ENCODE measurements at places on chromosomes 1 and 21.

DNA sequence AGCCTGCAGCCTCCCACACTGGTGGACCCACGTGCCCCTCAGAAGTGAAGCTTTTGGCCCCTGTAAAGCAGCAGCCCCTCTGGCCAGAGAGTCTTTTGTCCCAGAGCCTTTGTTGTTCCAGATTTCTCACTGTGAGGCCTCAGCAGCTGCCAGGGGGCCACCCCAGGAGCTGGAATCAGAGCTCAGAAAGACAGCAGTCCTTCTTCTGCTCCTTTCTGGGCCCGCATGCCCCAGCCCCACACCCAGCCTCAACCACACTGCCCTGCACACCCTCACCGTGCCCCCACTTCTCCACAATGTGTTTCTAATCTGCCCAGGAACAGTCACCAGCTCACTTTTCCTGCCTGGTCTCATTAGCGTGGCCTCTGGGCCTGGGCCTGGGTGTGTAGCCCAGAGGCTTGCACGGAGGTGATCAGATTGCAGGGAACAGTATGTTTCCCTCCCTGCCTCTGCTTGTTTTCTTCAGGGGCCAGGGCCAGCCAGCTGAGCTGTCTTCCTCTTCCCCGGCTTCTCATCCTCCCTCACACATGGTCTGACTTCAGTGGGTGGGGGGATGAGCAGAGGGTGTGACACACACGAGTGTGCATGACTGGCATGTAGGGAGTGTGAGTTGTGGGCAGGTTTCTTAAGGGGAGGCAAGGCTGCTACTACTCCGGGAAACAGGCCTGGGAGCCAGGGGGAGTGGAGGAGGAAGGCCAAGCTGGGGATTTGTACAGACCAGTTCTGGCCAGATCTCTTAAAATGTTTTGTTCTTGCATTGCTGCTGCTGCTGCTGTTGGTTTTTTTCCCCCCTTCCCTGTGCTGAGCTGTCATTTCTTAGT lies 82.5 kb upstream of the ZNF648 start:
- DNase-seq: no peak

- no peak for DNase-seq
Observed at GRCh38 chr1:158013840-158014730, 20.6 kb downstream of the KIRREL1 start.

DNA sequence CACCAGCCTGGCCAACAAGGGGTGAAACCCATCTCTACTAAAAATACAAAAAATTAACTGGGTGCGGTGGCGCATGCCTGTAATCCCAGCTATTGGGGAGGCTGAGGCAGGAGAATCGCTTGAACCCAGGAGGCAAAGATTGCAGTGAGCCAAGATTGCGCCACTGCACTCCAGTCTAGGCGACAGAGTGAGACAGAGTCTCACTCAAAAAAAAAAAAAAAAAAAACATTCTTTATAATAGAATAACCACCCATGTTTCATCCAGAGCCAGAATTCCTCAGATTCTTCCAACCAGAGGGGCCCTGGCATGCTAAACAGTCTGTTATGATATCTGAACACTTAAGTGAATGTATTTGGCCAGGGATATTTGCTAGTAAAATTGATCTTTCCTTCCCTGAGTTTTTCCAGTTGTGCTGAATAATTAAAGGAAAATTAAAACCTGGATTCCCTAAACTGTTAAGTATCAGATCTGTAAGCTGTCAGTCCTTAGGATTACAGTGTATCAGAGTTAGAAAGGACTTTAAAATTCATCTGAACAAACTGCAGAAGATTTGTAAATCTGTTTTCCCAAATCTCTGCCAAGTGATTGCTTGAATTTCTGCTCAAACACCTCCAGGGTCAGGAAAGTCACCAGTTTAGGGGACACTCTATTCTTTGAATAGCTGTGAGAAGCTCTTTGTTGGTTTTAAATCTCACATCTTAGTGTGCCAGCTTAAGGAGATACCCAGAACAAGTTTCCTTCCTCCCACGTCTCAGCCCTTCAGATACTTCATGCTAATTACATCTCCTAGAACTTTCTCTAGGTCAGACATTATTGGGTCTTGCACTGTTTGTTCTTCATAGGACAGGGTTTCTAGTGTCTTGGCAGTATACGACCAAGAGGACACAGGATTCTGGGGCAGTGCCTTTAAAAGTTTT lies 84.6 kb upstream of the BMP8A start:
- no peak for DNase-seq

DNA sequence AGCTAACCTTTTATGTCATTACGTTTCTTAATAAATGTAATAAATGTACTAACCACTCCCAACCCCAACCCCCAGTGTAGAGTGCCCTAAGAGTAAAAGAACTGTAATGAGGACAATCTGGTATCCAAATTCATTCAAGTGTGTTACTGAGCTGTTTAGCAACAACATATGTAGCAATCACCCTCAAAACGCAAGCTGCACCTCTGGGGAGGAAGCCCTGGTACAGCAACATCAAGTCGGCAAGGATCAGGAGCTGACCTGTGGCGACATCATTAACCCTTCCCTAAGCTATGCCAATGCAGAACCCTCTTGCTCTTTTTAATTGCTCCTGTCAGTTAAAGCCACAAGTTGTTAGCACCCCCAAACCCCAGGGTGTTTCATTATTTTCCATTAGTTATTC lies 47.1 kb downstream of the STX6 start:
- no peak for DNase-seq

DNA sequence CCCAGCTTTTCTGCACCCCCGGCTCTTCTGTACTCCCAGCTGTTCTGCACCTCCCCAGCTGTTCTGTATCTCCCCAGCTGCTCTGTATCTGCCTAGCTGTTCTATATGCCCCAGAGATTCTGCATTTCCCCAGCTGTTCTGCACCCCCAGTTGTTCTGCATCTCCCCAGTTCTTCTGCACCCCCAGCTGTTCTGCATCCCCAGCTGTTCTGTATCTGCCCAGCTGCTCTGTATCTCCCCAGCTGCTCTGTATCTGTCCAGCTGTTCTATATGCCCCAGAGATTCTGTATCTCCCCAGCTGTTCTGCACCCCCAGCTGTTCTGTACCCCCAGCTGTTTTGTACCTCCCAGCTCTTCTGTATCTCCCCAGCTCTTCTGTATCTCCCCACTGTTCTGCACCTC lies 41.1 kb downstream of the UMODL1 start:
- DNase-seq: no peak

All from germinal center (tissue), 1 donor.